ENCODE measurements at places on chromosomes 12 and 14.

- DNase-seq, result no peak
Observed at GRCh38 chr14:68977718-68978171, 1.4 kb downstream of the ACTN1 start.

DNA sequence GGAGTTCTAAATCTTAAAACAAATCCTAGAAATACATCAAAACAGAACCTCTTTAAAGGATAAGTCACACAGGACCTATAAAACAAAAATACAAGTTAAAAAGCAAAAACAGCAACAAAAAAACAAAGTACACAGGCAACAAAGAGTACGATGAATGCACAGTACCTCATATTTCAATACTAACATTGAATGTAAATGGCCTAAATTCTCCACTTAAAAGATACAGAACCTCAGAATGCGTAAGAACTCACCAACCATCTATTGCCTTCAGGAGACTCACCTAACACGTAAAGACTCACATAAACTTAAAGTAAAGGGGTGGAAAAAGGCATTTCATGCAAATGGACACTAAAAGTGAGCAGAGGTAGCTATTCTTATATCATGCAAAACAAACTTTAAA lies 172.2 kb upstream of the AMIGO2 start:
- DNase-seq, result no peak

DNA sequence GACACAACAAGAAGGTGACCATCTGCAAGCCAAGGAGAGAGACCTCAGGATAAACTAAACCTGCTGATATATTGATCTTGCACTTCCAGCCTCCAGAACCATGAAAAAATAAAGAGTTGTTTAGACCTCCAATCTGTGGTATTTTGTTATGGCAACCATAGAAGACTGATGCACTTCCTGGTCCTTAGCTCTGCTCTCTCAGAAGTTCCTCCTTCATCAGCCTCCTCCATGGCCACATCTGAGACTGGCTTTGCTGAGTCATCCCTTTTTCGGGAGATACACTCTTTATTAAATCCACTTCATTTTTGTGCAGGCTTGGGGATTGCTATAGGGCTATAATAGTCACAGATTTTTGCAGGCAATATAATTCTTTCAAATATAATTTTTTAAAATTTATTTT lies 89.6 kb upstream of the ATF7IP start:
- no peak for DNase-seq

DNA sequence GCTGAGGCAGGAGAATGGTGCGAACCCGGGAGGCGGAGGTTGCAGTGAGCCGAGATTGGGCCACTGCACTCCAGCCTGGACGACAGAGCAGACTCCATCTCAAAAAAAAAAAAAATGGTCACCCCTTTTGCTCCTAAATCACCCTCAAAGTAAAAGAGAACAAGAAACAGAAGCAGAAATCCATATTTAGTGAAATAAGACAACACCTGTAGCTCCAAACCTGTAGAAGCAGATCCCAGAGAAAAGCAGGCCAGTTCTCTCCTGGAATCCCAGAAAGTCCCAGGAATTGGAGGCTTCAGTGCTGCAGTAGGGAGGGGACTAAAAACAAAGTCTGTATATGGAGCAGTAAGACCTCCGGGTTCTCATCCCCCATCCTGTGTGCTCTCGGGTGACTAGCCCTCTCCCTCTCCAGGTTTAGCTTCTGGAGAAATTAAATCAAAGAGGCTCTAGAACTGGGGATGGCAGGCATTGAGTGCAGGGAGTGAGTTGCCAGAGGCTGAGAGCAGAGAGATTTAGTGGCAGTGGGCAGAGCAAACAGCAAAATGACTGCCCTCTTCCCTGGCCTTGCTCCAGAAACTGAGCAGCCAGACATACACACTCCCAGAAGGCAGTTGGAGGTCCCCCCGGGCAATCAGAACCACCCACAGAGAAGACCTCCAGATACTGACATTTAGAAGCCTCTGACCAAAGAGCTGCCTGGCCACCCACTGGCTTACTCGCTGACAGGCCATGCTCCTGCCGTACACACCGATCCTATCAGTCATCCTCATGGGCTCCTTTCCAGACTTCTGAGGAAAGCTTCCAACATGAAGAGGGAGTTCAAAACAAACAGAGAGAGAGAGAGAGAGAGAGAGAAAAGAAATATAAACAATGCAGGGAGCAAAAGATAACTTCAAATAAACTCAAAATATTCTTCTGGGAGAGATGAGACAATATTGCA lies 6.3 kb upstream of the MLXIP start:
- DNase-seq, result no peak

- DNase-seq, result peak; percentile 50
Observed at GRCh38 chr12:7190268-7191055, 976 bp downstream of the PEX5 start.

DNA sequence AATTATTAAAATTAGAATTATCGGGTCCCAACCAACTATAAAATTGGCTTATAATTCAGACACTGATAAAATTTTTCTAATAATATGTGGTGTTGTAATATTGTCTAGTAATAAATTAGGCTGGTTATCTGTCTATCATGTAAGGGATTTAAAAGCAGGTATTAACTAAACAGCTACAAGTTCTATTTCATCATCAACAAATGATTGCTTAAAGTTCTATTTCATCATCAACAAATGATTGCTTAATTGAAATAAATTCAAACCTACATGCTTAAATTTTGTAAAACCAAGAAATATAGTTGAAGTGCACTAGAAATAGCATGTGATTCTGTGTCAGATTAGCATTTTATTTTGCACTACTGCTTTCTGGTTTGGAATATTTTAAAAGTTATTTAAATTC lies 34.1 kb downstream of the SLCO1A2 start:
- no peak for DNase-seq

DNA sequence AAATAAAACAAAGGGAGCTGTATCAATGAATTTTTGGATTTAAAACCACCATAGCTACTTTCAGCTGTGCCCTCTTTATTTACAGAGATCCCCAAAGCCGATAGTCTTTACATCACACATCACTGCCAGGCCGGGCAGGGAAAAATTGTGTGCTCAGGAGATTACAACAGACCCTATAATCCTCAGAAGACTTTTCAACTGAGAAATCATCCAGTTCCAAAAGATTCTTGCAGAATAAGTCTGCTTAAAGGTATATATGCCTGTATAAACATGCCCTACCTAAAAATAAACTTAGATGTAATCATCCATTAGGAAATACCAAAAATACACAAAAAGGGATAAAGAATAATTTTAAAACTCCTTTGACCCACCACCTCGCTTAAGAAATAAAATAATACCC lies 70.1 kb upstream of the MAP1LC3B2 start:
- no peak for DNase-seq

DNA sequence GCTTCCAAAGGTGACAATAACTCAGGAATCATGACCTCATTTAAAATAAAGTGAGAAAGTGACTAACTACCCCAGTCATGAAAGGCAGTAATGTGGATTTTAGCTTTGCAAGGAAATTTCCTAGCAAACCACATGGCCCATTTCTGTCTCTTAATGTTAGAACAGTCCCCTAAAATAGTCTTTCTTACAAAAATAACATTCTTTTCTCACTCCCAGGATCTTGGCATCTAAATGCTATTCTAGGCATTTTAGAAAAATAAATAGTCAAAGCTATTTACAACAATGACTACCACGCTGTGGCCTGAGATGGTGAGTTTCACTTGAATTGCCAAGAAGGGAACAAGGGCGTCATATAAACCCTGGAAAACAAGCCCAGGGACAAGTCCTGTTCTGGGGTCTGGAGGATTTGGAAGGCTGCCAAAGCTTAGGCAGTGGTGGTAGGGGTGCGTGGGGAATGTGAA lies 101.2 kb upstream of the CCDC175 start:
- DNase-seq, result no peak

DNA sequence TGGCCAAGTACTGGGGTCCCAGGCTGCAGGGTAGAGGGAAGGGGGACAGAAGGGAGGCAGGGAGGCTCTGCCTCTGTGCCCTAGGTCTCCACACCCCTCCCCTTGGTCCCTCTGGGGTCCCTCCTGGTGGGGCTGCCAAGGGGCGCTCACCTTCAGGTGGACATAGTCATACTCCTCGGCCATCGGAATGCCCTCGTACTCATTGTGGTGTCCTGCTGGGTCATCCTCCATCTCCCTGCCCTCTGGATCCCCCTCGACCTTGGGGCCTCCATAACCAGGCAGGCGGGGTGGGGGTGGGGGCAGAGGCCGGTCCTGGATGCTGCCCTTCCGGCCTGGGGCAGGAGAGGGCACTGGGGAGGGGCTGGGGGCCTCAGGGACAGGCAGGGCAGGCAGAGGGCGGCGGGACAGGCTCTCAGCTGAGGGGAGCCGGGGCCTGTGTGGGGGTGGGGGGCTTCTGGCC lies 5.8 kb downstream of the EFS start:
- DNase-seq, result no peak

DNA sequence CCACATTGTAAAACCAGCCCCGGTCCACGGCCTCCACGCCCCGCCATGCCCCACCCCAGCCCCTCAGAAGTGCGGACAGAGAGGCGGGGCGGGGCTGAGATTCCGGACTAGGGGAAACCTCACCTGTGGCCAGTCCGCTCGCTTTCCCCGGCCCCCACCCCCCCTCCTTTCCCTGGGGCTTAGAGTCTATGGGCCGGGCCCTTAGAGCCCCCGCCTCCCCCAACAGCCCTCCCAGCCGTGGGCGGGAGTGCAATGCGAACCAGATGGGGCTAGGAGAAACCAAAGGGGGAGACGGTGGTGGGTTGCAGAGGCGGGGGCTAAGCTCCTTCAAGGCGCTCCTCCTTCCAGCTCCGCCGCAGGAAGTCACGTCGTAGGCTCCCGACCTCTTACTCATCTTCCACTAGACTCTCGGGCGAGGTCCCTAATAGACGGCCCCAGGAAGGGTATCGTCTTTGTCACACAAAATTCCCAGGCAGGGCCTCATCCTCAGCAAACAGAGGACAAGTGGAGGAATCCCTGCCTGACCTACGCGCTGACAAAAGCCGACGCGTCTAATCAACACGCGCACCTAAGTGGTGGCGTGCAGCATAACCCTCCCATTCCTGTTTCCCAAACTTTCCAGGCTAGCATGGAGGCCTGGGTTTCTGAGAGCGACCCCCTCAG lies 1.1 kb upstream of the NAB2 start:
- peak; percentile 54 for DNase-seq

- DNase-seq, result no peak
Observed at GRCh38 chr14:27366596-27366995, 768.8 kb upstream of the NOVA1 start.

GRCh38 chr14:23533652-23534435 lies 17.7 kb downstream of the ZFHX2 start:
- DNase-seq, result no peak

DNA sequence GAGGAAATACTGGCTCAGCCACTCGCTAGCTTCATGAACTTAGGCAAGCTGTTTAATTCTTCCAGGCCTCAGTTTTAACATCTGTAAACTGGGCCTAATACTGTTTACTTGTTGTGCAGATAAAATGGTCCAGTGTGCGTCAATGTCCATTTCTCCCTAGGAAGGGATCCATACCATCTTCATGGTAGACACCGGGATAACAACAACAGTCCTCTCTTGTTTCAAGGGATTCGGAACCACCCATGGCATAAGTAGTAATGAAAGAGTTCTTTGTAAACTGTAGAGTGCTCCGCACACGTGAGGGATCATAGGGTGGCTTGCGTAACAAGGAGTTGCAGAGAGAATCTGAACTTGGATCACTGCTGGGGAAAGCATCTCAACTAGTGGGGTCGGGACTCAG lies 17.3 kb upstream of the CHGA start:
- DNase-seq, result no peak

- no peak for DNase-seq
Observed at GRCh38 chr12:69345742-69346141, 2.4 kb upstream of the LYZ start.

- DNase-seq, result no peak
Observed at GRCh38 chr12:110920324-110920910, at the start of gene MYL2. Gene MYL2 (minus strand): TSS chr12:110920579. CDS start chr12:110920529, 50 bp downstream.

DNA sequence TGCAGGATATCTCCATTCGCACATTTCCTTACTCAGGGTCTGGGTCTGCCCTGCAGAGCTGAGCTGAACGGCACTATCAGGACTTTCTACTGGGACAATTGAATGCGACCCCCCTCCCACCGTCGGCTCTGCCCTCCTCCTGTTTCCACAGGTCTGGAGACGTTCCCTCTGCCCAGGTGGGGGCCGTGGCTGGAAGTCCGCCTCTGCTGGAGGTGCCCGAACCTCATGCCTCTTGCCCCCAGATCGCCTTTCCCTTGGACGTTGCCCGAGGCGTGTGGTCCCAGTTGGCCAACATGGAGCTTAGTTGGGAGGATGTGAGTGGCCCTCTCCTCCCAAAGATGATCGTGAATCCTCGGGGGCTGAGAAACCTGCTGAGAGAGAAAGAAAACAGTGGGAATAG lies 21.2 kb upstream of the KLC1 start:
- no peak for DNase-seq

DNA sequence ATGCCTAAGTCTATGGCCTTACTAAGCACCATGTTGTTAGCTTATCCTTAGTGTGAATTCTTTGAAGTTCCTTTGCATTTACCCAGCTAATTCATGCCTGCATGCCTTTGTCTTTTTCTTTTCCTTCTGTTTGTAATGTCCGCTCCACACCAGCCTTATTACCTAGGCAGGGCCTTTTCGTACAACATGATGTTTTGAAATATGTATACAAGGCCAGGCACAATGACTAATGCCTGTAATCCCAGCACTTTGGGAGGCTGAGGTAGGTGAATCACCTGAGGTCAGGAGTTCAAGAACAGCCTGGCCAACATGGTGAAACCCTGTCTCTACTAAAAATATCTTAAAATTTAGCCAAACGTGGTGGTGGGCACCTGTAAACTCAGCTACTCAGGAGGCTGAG lies 1636.5 kb upstream of the SEL1L start:
- no peak for DNase-seq

GRCh38 chr12:3559601-3560294 lies 68.7 kb downstream of the PRMT8 start:
- DNase-seq, result no peak

DNA sequence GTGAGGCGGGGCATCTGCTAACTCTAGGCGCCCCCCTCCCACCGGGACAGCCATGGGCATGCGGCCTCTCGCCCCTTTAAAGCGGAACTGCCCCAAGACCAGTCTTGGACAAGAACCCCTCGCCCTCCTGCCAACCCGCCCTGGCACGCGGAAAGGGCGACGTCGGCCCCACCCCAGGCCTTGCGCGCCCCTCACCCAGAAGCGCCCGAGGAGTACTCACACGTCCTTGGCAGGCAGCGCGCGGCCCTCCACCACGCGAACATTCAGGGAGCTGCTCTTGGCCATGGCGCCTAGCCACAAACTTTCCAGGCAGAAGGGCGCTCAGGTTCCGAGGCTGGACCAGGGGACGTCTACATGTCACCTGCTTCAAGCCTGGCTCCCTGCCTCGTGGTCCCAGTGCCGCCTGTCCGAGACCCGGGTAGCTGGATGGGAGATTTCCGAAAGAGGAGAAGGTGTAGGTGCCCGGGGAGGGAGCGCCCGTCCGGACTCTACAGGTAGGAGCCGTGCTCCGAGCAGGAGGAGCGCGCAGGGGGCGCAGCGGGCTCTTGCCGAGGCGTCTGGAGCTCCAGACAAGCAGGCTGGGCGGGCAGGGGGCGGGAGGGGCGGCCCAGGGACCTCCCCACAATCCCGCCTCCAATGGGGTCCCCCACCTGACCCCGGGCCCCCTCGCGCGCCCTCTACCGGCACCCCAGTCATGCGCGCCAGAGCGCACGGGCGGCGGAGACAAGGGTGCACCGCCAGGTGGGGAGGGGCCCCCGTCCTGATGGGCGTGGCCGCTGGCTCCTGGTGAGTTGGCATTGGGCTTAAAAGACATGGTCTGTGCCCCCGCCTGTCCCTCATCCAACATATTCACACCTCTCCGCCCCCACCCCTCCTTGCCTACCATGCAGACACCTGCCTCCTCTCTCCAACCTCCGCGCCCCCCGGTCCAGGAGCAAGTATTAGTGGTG lies at the start of gene RASAL1:
TSS of gene RASAL1 (minus strand) at position 584 of the 950 bp plus-strand sequence. CDS start at position 285, 299 bp downstream.
- DNase-seq, result peak; percentile 51

All from dorsolateral prefrontal cortex (tissue), 122 donors.